Brain (organoid and tissue), 16 donors: ENCODE measurements at places on chromosomes 12 and 14. TPM values are rescaled to one million over a fixed set of nuclear protein-coding genes. Genes with fewer than 3 reads are reported as not detected.

- no peak for DNase-seq
Observed at GRCh38 chr12:133058203-133059113, 21.1 kb downstream of the ZNF84 start.

The TMEM63C gene
- 53.6 TPM for polyA plus RNA-seq

The MMP17 gene
- 15.5 TPM for polyA plus RNA-seq

GRCh38 chr14:92927349-92928257 lies 4.7 kb downstream of the CHGA start:
- no peak for DNase-seq

DNA sequence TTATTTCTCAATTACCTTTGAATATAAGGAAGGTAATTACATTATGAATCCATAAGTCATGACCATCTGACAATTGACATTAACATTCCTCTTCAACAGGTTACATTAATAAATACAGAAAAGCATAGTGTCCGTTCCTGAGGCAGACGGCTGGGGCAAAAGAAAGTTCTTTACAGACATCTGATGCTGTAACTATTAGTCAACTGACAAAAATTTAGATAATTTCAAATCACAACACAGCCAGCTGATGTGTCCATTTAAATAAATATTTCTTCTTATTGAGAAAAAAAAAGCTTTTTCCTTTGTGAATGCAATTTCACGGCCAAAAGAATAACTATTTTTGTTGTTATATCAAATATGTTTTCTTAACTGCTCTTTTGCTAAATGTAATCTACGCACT lies 9.2 kb upstream of the PYROXD1 start:
- DNase-seq = no peak

DNA sequence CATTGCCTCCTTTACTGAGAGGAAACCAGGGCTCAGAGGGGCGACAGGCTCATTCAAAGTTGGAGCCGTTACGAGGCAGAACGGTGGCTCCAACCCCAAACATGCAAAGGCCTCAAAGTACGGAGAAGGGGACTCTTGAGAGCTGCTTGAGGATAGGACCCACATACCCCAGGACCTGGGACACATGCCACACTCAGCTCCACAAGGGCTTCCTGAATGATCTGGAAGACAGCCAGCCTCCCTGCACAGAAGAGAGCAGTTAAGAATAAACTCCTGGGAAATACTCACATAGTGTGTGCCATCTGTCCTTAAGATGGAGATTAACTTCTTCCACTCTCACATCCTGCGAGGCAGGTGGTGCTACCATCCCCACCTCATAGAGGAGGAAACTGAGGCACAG lies 26.6 kb upstream of the NXPH4 start:
- DNase-seq = no peak

DNA sequence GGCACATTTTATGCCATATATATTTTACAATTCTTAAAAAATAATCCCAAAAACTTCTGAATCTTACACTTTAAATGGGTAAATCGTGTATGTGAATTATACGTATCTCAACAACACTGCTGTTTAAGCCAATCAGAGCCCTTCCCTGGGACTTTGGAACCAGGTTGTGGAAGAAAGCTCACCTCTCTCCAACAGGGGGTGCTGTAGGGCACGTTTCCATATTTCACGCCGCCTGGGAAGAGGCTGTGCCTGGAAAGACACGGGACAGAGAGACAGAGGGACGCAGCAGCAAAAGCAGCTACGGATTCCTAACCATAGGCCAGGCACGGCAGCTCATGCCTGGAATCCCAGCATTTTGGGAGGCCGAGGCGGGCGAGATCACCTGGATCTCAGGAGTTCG lies 29.4 kb upstream of the FBRSL1 start:
- no peak for DNase-seq

GRCh38 chr12:120890963-120891362 lies 13.2 kb downstream of the SPPL3 start:
- no peak for DNase-seq
